ENCODE measurements at places on chromosomes 11 and 22.

DNA sequence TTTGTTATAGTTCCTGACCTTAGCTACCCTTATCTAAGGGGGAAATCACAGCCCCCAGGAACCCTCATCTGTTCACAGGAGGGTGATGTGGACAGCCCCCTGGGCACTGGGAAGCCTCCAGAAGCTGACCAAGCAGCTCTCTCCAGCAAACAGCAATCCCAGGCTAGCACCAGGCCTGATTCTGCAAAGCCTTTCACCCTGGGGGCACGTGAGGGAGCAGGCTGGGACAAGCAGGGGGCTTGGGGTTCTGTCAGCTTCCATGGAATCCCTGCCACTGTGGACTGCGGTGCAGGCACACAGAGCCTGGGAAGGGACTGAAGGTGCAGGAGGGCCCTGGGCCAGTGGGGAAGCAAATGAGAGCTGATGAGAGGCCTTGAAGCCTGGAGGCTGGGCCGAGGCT is 2.1 kb downstream of the PGAP2 start:
- no peak for DNase-seq

DNA sequence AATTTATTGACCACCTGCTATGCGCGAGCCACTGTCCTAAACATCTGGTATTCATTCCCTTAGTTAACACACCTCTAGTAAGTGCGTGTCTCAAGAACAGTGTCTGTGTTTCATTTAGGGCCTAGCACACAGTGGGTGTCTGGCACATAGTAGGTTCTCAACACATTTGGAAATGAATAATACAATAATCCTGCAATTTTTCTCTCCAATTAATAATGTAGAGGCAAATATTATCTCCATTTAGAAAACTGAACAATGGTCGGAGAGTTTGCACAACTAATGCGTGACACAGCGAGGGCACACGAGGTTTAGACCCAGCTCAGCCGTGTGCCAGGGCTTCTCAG is 4.0 kb upstream of the NCF4 start:
- no peak for DNase-seq

DNA sequence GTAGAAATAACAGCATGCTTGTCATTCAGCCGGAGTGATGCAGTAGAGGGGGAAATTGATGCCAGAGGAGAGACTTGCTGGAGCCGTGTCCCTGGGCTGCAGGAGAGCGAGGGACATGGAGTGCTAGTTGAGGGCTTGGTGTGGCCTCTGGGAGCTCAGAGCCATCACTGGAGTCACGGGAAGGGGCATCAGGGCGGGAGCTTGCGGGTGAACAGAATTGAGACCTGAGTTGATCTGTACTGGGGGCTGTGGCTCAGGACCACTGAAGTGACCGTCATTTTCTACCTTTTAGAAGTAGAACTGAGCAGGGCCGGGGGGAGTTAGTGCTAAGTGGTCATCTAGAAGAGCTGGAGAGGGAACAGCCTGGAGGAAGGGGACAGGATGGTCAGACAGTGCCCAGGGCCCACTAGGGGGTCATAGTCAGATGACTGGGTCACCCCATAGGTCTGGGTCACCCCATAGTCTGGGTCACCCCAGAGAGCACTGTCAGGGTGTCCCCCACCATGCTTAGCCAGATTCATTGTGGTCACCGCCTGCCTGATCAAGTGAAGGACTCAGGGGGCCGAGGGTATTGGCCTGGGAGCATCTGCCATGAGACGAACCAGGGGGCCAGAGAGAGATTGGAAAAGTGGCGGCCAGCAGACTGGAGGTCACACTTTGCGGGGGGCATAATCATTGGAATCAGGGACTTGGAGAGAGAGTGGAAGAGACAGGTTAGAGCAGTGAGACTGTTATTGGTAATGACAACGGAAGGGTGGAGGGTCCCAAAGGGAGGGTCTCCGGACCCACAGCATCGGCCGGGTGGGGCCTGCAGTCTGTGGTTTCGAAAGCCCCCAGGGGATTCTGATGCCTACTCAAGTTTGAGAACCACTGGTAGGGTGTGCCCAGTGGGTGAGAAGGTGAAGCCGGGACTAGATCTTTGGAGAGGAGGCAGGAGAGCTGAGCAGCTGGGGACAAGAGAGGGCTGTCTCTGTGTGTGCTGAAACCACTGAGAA is 15.2 kb downstream of the RIBC2 start:
- no peak for DNase-seq

DNA sequence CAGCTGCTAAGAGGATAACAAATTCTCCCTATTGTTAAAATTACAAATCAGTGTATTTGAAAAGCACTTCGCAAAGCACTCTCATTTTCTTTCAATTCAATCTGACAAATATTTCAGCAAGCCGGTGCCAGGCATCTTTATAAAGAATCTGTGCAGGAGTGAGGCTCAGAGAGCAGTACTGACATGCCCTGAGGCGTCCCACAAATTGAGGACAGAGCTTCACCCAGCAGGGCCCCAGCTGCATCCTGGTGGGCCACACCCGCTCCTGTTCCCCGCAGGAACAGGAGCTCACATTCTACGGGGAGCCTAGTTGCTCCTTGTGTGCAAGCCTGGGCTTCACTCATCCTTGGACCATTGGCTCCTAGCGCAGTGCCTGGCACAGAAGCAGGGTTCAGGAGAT is 60.9 kb upstream of the EIF3D start:
- no peak for DNase-seq

DNA sequence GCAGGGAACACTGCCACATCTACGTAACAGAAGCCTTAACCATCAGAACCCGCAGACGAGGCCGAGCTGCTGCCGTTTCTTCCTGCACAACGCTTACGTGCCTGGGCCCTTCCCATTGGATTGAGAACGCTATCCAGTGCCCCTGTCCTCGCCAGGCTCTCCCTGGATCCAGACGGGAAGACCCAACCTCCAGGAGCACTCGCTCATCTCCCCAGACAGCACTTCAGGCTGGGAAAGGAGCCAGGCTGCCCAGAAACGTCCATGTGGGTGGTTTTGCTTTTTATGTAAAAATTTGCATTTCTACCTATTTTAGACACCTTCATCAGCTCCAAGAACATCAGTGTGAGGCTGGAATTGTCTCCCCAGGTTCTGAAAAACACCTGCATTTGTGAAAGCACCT is 7.3 kb upstream of the CRYBB3 start:
- DNase-seq: no peak

DNA sequence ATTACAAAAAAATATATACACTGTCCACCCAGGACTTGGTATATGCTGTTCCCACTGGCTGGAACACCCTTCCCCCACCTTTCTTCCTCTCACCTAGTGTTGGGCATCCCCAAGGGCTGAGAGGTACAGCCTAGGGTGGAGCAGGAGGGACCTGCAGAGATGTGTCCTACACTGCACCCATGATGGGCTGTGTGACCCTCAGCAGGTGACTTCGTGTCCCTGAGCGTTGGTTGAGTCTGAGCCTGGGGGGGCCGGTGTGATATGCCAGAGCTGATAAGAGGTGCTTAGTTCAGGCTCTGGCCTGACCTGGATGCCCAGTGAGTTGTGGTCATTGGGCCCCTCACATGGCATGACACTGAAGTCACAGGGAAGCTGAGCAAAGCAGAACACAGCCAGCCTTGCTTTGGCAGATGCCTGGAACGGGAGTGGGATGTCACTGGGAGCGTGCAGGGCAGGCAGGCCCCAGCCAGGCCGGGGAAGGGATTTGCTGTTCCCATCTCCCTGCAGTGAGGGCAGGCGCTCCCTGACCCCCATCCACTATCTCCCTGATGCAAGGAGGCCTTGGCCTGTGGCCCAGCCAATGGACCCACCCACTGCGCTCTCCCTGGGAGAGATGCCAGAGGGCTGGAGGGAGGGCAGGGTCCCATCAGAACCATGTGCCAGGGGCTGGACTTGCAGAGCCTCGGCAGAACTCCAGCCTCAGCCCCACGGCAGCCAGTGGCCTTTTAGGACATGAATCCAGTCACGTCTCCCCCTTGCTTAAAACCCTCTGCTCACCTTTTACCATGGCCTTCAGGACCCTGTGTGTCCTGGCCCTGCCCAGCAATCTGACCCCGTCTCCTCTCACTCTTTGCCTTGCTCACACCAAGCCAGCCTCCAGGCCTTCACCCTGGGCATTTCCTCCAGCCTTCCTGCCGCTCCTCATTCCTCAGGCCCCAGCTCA is 138.9 kb downstream of the MN1 start:
- DNase-seq: no peak

GRCh38 chr22:45686836-45687235 is 15.2 kb downstream of the ATXN10 start:
- no peak for DNase-seq

DNA sequence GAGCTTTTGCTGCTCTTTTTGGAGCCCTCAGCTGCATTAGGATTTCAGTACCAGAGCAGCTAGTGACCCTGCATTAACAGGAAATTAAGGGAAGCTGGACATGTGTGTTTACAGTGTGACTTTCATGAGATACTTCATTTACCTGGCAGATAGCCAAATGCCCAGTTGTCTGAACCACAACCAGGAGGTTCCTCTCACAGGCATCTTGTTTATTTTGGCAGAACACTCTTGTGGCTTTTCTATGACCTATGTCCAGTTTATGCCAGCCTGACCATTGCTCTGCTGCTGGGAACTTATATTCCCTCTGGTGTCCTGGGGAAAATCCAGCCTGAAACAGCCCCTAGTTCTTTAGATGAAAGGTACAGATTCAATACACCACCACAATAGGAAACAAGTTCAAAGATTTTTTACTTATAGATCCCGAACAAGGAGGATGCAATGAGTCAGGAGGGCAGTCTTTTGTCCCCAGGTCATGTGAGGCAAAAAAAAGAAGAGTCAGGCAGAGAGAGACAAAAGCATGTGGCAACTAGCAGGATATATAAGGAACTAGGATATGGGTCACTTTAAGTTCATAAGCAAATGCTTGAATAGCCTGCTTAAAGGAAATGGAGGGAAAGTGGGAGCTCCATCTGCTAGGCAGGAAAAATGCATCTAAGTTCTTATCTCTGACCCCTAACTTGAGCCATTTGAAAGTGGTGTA is 379.3 kb downstream of the INSC start:
- no peak for DNase-seq

GRCh38 chr11:118068206-118068944 is 8.5 kb upstream of the TMPRSS4 start:
- DNase-seq: no peak

DNA sequence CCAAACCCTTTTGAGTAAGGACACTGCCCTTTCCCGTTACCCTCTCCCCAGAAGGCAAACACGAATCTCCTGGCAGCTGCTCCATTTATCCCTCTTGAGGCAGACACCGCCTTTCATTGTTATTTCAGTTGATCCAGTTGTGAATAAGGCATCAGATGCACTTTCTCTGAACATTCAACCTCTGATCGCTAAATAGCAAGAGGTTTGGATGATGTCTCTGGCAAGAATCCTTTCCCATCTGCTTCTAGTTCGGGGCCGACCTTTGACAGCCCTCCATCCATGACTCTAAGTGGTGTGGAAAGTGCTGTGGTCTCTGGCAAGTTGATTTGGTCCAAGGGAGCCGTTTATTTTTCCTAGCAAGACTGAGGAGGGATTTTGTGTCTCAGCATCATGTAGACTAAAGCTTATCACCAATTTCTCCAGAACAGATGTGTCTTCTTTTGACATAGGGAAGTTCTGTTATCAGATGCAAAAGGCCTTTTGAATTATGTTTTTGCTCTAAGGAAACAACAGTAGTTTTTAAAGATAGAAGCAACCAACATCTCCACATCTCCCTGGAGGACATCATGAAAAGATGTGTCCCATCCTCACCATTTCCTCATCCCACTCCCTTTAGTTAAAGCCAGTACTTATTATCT is 123.6 kb downstream of the CCDC34 start:
- DNase-seq: no peak

- no peak for DNase-seq
Measured at GRCh38 chr11:96367342-96367741, 22.4 kb downstream of the CCDC82 start.

GRCh38 chr11:130151196-130151595 is 8.4 kb upstream of the ST14 start:
- no peak for DNase-seq

DNA sequence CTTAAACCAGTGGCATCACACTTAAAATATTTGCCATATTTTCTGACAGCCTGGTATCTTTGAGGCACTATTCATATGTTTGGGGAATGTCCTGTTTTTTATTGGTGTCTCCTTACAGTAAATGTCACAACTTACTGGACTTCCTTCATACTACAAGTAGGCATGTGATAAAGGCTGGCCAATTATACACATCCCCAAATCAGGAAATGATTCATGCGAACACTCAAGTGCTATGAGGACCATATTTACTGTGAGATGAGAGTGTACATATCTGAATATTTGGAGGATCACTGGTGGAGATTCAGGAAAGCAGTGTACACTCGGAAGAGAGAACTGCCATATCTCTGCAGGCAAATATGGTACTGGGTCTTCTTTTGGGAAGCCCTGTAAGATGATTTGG is 913.8 kb upstream of the CHORDC1 start:
- DNase-seq: no peak

All from T follicular helper cell (primary cell).